ENCODE measurements at places on chromosomes 13 and 19. TPM values are rescaled to one million over a fixed set of nuclear protein-coding genes. Genes with fewer than 3 reads are reported as not detected.

DNA sequence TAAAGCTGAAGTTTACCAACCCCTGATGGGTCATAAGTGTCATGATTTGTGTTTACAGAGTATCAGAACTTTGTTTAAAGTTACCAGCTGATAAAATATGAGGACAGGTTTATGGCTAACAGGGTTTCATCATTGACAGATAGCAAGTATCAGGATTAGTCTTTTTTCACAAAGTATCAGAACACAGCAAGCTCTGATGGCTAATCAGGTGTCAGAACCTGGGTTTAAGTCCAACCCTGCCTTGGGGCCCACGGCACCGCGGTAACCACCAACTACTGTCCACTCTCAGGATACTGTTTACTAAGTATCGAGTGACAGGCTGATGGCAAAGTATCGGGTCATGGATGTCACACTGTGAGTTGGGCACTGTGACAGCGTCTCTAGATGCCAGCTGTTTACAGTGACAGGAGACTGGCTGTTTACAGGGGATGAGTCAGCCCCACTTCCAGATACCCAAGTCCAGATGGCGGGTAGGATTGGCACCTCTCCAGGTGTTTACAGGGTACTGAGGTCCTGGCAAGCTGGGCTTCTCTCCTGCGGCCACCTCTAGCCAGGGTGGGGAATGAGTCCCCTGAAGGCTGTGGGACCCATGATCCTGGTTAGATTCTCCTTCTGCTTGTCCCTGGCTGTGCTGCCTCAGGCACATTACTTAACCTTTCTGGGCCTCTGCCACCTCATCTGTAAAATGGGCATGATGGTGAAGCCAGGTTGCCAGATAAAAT, 21.8 kb downstream of the ARRDC2 start:
- peak; percentile 89 for DNase-seq

DNA sequence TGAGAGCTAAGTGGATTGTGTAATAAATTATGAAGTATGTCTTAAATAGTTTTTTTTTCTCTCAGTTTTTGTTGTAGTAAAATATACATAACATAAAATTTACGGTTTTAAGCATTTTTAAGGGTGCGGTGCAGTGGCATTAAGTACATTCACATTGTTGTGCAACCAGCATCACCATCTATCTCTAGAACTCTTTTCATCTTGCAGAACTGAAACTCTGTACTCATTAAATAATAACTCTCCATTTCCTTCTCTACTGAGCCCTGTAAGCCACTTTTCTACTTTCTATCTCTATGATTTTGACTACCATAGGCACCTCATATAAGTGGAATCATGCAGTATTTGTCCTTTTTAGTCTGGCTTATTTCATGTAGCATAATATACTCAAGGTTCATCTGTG, 87.1 kb downstream of the GJA3 start:
- DNase-seq: no peak

The TEX101 gene
- total RNA-seq: not detected

The CD177 gene
- not detected for total RNA-seq
